Endothelial cell (in vitro differentiated cells): ENCODE measurements at places on chromosomes 16 and 17. TPM values are rescaled to one million over a fixed set of nuclear protein-coding genes. Genes with fewer than 3 reads are reported as not detected.

DNA sequence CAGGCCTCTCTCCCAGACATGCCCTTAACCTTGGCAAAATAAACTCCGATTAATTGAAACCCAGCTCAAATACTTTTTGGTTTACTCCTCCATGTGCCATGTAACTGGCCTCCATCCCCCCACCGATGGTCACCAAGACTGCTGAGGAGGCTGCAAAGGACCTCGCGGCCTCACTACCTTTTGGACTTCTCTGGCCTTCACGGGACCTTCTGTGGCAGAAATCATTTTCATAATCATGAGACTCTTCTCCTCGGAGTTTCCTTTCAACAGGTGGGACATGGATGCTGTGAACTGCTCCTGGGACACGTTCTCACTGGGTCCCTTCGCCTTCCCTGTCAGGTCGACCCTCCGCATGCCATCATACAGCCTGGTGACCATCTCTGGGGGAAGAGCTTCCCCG is 9.0 kb downstream of the MEAK7 start:
- peaks cover 3% of the 10 kb centered on the region for H3K27me3 ChIP-seq
- no peak for DNase-seq
- H3K4me3 ChIP-seq, result peak overlapping the region; percentile 48
- no peaks in the 10 kb centered on the region for H3K4me1 ChIP-seq
- no peak overlapping the region for H3K27ac ChIP-seq
- H3K36me3 ChIP-seq, result peaks cover 55% of the 10 kb centered on the region

DNA sequence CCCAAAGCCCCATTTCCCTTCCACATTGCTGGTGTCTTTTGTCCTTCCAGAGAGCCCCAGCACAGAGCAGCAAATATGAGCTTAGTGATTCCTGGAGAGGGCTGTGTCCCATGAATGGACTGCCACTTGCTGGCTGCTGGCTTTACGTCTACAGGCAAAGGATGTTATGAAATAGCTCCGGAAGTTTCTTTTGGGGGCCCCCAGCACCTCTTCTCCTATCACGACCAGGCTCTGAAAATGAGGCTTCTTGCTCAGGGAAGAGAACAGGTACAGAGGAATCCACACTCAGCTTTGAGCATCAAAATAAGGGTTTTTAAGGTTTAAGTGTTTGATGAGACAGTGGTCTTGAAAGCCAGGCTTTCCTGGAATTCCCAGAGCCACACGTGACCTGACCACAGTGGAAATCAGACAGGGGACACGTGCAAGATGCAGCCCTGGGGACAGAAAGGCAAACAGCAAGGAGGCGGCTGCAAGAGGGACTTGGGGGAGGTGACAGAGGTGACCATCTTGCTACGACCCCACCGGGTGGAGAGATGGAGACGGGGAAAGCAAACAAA is 58.1 kb downstream of the ZDHHC7 start:
- no peaks in the 10 kb centered on the region for H3K36me3 ChIP-seq
- DNase-seq, result no peak
- H3K27me3 ChIP-seq, result no peaks in the 10 kb centered on the region
- H3K4me1 ChIP-seq, result peaks cover 7% of the 10 kb centered on the region

DNA sequence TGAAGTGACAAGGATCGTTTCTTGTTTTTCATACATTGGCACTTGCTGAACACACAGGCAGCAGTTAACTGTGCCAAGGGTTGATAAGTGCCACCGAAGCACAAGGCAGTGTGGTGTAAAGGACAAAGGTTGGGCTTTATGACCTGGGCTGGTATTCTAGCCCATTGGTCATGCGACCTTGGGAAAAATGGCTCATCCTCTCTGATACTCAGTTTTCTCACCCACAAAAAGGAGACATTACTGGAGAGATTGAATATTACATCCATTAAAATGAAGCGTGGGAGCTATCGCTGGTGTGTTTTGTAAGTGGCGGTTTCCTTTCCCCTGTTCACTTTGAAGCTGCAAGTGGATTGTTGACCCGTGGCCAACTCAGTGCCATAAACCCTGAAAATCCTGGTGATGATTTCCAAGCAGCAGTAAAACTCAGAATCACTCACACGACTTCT is 216.9 kb downstream of the HAPSTR1 start:
- H3K4me1 ChIP-seq, result peaks cover 2% of the 10 kb centered on the region
- H3K27ac ChIP-seq, result no peak overlapping the region
- no peak for DNase-seq
- H3K27me3 ChIP-seq, result peaks cover 6% of the 10 kb centered on the region

DNA sequence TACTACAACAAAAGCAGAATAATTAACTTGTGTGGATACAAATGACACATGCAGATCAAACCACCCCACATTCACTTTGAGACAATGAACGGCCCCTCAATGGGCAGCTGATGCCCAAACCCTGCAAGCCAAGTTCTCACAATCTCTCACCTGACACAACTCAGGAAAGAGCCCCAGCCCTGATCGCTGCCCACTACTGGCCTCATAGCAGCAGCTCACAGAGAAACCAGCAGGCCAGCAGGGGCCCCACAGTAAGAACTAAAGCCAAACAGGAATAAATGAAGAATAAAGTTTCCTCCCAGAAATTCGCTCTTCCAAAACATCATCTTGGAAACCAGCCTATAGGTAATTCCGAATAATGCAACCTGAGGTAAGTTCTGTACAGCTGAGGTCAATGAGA is 7.7 kb downstream of the AKTIP start:
- no peak overlapping the region for H3K4me3 ChIP-seq
- H3K27ac ChIP-seq, result no peak overlapping the region
- H3K27me3 ChIP-seq, result peaks cover 4% of the 10 kb centered on the region
- no peaks in the 10 kb centered on the region for H3K4me1 ChIP-seq
- DNase-seq, result no peak

GRCh38 chr17:223723-224471 is 42.4 kb upstream of the DOC2B start:
- peaks cover 3% of the 10 kb centered on the region for H3K4me1 ChIP-seq
- H3K27ac ChIP-seq, result no peak overlapping the region
- H3K27me3 ChIP-seq, result peaks cover 3% of the 10 kb centered on the region
- peak overlapping the region; percentile 51 for H3K4me3 ChIP-seq
- no peaks in the 10 kb centered on the region for H3K36me3 ChIP-seq

DNA sequence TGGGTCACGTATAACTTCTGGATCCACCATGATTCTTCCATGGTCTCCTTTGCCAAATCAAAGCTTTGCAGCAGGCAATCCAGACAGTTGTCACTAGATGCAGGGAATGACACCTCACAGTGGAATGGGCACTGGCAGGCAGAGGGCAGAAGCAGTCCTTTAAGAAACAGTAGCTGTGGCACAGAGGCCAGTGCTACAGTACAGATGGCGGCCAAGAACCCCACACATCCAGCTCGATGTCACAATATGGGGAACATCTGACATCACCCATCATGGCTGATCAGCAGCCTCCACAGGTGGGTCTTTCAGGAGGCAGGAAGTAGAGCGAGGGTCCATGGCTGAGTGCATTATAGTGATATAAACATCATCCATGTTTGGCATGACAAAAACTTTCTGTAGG is 18.8 kb upstream of the ERN1 start:
- H3K4me3 ChIP-seq, result no peak overlapping the region
- H3K27ac ChIP-seq, result peak overlapping the region; percentile 42
- peaks cover 7% of the 10 kb centered on the region for H3K36me3 ChIP-seq
- H3K4me1 ChIP-seq, result peaks cover 10% of the 10 kb centered on the region

- H3K4me1 ChIP-seq, result peaks cover 15% of the 10 kb centered on the region
- peaks cover 31% of the 10 kb centered on the region for H3K27me3 ChIP-seq
- no peak overlapping the region for H3K27ac ChIP-seq
- DNase-seq, result no peak
- H3K36me3 ChIP-seq, result no peaks in the 10 kb centered on the region
Measured at GRCh38 chr17:48624544-48625494, 1.3 kb downstream of the HOXB9 start.

- no peak overlapping the region for H3K27ac ChIP-seq
- DNase-seq, result no peak
- no peaks in the 10 kb centered on the region for H3K4me1 ChIP-seq
Measured at GRCh38 chr17:36505171-36505570, 18.7 kb downstream of the ZNHIT3 start.

GRCh38 chr16:89355007-89355406 is 135.4 kb downstream of the ANKRD11 start:
- peaks cover 54% of the 10 kb centered on the region for H3K4me1 ChIP-seq
- H3K36me3 ChIP-seq, result peaks cover 16% of the 10 kb centered on the region
- no peak overlapping the region for H3K4me3 ChIP-seq
- no peak for DNase-seq

DNA sequence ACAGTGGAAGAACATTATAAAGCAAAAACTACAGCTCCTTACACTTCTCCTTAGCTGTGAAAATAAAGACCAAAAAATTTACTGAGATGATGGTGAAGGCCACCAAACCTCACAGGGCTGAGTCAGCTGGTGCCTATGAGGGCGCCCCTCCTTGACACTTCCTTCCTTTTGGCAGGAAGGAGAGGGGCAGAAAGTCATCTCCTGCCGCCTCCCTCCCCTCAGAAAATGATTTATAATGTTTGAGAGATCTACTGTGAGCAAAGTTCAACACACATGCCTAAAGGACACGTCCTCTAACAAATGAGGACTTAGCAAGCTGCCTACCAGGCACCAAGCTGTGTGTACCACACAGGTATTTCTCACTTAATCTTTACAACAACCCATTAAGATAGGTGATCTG is 245.7 kb downstream of the PRKCA start:
- no peaks in the 10 kb centered on the region for H3K36me3 ChIP-seq
- H3K27me3 ChIP-seq, result no peaks in the 10 kb centered on the region
- no peak for DNase-seq
- no peak overlapping the region for H3K27ac ChIP-seq
- H3K4me3 ChIP-seq, result no peak overlapping the region
- no peaks in the 10 kb centered on the region for H3K4me1 ChIP-seq

GRCh38 chr17:41647940-41648410 is 23.6 kb upstream of the KRT17 start:
- H3K4me1 ChIP-seq, result peaks cover 10% of the 10 kb centered on the region
- no peaks in the 10 kb centered on the region for H3K36me3 ChIP-seq
- H3K27ac ChIP-seq, result no peak overlapping the region
- no peak overlapping the region for H3K4me3 ChIP-seq
- DNase-seq, result peak; percentile 97

DNA sequence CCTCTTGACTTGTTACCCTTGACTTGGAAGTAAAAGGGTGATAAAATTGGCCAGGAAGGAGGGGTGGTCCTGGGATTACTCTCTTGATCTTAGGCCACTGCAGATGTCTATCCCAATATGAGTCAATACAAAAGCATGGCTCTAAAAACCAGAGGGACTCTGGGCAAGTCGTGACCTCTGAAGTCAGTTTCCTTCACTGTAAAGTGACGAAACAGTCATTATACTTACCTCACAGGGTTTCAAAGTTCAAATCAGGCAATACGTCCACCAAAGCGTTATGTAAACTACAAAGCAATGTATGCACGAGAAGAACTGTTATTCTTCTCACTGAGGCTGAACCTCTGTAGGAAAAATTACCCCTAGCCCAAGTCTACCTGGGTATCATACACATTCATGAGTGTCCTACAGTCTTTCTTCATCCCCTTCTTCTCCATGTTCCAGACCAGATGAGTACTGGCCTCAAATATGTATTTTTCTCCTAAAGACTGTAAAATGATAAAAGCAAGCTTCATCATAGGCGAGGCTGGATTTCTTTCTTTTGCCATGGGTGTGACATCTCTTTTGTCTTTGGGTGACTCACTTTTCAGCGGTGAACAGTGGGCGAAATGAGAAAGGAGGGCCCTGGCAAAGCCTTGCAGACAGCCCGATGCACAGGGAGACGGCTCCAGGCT is 34.5 kb upstream of the CLEC18B start:
- H3K27ac ChIP-seq, result no peak overlapping the region
- peaks cover 2% of the 10 kb centered on the region for H3K4me1 ChIP-seq
- no peak for DNase-seq
- peaks cover 6% of the 10 kb centered on the region for H3K27me3 ChIP-seq
- H3K4me3 ChIP-seq, result no peak overlapping the region
- peaks cover 49% of the 10 kb centered on the region for H3K36me3 ChIP-seq

ST6GALNAC2 gene
- total RNA-seq, result 2.2 TPM

HS3ST4 gene
- total RNA-seq, result 4.8 TPM

- H3K27ac ChIP-seq, result peak overlapping the region; percentile 28
- no peak for DNase-seq
- H3K4me3 ChIP-seq, result no peak overlapping the region
- peaks cover 11% of the 10 kb centered on the region for H3K27me3 ChIP-seq
- H3K4me1 ChIP-seq, result peaks cover 78% of the 10 kb centered on the region
- H3K36me3 ChIP-seq, result peaks cover 20% of the 10 kb centered on the region
Measured at GRCh38 chr17:19262650-19263631, 25.8 kb downstream of the EPN2 start.

GRCh38 chr16:84672276-84673202 is 24.2 kb downstream of the KLHL36 start:
- peaks cover under 1% of the 10 kb centered on the region for H3K4me1 ChIP-seq
- H3K36me3 ChIP-seq, result no peaks in the 10 kb centered on the region
- H3K27ac ChIP-seq, result peak overlapping the region; percentile 0

GRCh38 chr17:16215002-16215272 is 397 bp downstream of the NCOR1 start:
- no peaks in the 10 kb centered on the region for H3K36me3 ChIP-seq
- peak; percentile 63 for DNase-seq
- no peak overlapping the region for H3K27ac ChIP-seq
- peaks cover 3% of the 10 kb centered on the region for H3K27me3 ChIP-seq

DNA sequence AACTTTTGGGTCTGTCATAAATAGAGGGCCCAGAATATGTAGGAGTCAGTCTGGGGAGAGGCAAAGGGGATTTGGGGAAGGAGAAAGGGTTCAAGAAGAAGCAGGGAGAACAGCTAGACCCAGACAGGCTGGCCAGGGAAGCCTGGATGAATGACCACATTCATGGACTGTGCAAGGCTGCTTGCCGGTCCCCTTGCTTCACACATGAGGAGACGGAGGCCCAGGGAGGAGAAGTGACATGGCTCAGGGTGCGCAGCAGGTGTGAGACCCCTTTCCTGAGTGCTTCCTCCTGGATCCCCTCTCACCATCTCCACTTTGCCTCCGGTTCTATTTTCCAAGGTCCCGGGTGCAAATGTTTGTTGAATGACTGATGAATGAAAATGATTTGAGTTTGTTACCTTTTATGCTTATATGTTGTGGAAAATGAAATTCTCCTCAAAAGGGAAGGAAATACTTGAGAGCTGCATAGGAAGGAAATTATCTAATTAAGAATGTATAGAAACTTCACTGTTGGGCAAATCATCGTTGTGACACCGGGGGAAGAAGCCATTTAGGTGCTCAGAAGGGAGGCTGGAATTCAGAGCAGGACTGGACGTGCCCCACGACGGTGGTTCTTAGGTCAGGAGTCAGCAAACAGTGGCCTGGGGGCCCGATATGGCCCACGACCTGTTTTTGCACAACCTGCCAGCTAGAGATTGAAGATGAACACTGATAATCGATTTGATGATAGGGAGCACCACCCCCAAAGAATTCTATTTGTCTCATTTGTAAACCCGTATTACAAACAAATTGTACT is 559 bp downstream of the ITGAM start:
- no peak for DNase-seq
- H3K27ac ChIP-seq, result no peak overlapping the region
- no peaks in the 10 kb centered on the region for H3K36me3 ChIP-seq
- peaks cover 4% of the 10 kb centered on the region for H3K27me3 ChIP-seq
- H3K4me3 ChIP-seq, result no peak overlapping the region
- no peaks in the 10 kb centered on the region for H3K4me1 ChIP-seq

- H3K4me3 ChIP-seq, result no peak overlapping the region
- no peak for DNase-seq
- peaks cover 16% of the 10 kb centered on the region for H3K4me1 ChIP-seq
- H3K27ac ChIP-seq, result no peak overlapping the region
Measured at GRCh38 chr17:19456016-19456927, 45.2 kb downstream of the RNF112 start.

KRT33B gene
- not detected for total RNA-seq
